ENCODE measurements at places on chromosomes 7 and 10.

- peak; percentile 87 for DNase-seq
These were observed 20.8 kb upstream of the ALOX5 start for GRCh38 chr10:45353186-45353585.

DNA sequence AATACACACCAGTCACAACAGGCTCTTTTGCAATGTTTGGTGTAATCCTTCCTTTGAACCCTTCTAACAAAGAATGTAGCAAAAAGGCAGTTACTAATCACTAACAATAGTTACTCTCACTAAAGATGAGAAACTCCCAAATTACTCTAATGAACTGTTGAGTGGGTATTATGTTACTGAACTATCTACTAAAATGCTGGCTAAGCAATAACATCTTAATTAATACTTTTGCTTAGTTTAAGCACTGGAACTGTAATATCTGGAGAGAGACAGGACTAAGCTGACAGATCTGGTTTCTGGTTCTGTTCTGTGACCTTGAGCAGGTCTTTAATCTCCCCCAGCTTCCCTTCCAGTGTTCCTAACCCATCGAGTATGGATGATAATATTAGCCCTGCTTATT is 241.7 kb downstream of the CHCHD3 start:
- DNase-seq, result no peak

DNA sequence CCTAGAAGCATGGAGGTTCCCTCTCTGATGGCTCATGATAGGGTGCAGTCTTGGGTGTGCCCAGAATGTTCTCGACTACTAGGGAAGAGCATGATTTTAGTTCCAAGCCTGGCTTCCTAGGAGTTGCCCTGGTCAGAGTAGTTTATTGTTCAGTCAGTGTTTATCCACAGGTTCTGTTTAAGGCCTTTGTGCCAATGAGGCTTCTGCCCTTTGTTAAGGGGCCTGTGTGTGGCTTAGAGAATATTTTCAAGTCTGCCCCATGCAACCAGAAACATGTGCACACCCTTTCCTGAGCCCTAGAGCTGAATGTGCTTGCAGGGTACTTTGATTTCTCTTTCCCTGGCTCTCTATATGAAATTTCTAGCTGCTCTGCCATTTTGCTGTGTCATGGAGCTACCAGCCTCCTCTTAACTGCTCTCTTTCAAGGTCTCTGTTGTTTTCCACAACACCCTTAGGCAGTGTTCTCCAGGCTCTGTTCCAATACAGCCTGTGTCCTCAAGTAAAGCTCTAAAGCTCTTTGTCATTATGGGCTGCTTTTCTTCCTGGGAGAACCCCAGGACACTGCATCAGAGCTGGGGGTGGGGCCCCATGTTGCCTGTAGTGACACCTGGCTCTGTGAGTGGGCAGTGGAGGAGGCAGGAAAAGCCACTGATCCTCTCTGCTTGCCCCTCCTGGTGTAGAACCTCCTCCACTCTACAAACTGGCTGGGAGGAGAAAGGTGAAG is 34.1 kb upstream of the TSPAN33 start:
- DNase-seq, result no peak

DNA sequence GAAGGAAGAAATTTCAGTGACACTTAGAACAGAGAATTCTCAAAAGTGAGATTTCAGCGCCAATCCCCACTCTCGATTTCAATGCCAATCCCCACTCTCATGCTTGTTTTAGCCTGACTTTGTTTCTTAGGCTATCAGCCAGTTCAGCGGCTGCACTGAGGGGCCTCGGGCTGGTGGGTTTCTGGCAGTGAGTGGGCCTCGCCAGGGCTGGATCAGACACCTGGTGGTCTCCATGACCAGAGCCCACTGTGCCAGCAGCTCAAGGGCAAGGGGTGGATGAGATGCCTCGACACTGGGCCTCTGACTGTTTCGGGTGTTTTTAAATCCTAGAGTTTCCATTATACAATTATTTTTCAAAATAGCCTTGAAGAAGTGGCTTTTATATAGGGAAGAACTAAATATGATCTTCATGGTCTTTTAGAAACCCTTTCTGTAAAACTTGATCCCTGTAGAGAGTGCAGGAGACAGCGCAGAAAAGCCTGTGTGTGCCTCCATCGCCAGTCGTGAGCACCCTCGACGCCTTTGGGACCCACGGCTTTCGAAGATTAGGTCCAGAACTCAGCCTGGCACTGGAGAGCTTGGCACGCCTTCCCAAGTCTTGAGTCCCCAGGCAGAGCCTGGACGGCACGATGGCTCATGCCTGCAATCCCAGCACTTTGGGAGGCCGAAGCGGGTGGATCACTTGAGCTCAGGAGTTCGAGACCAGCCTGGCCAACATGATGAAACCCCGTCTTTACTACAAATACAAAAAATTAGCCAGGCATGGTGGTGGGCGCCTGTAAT is 76.2 kb downstream of the INPP5A start:
- no peak for DNase-seq

- no peak for DNase-seq
These were observed 6.1 kb downstream of the CHRM2 start for GRCh38 chr7:136874393-136875032.

GRCh38 chr7:117218700-117219099 is 104.2 kb downstream of the WNT2 start:
- no peak for DNase-seq

- no peak for DNase-seq
These were observed 5.2 kb downstream of the ANTXRL start for GRCh38 chr10:46291817-46292572.

DNA sequence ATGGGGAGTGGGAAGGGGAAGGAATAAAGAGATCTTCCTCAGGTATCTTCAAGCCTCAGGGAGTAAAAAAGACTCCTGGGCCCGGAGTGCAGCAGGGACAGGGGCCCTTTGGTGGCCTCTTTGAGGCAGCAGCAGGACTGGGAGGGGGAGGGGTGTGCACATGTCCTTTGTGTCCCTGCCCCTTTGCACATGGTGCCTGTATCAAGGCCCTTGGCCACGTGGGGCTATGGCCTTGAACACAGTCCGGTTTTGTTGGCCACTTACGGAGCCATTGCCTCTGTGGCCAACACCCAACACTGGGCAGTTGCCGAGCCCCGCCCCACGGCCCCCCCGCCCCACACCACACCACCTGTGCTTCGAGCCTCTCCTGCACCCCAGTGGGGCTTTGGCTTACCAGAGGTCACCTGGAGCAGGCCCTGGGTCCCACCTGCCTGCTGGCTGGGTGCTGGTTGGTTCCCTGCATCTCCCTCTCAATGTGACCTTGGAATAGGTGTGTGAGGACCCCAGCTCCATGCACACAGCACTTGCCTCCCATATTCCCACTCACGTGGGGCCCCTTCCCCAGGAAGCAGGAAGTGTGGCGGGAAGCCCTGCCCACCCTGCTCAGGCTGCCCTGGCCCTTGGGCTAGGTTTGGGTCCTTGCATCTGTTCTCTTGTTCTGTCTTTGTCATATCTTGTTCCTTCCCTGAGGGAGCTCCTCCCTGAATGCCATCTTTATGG is 5.4 kb downstream of the SAP25 start:
- DNase-seq, result no peak

DNA sequence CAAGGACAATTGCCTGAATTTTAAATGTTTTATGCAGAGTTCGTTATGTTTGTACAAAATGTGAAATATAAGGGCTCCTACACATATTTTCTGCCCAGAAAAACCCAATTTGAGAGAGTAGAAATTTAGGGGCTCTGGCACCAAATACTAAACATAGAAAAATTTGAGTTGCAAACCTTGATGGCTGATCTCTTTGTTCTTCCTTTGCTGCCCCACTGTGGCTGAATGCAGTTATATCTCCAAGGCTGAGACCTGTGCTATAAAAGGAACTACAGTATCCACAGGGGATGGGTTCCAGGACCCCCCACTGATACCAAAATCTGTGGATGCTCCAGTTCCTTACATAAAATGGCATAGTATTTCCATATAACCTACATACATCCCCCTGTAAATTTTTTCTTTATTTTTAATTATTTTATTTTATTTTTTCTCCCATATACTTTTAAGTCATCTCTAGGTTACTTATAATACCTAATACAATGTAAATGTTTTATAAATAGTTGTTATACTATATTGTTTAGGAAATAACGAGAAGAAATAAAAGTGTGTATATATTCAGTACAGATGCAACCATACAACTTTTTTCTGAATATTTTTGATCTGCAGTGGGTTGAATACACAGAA is 22.5 kb downstream of the CFAP43 start:
- DNase-seq, result peak; percentile 50

GRCh38 chr10:110216942-110217661 is 9.7 kb downstream of the MXI1 start:
- no peak for DNase-seq

- DNase-seq, result no peak
These were observed 36.9 kb upstream of the GNA12 start for GRCh38 chr7:2880874-2881533.

GRCh38 chr7:46170792-46171191 is 249.7 kb upstream of the IGFBP3 start:
- no peak for DNase-seq

- DNase-seq, result no peak
These were observed 279.3 kb downstream of the SKAP2 start for GRCh38 chr7:26584987-26585665.

GRCh38 chr10:109062371-109062770 is 860.9 kb downstream of the XPNPEP1 start:
- peak; percentile 6 for DNase-seq

- no peak for DNase-seq
These were observed 9.4 kb upstream of the CALML5 start for GRCh38 chr10:5508786-5509185.

GRCh38 chr7:135976312-135977006 is 700 bp downstream of the MTPN start:
- peak; percentile 29 for DNase-seq

DNA sequence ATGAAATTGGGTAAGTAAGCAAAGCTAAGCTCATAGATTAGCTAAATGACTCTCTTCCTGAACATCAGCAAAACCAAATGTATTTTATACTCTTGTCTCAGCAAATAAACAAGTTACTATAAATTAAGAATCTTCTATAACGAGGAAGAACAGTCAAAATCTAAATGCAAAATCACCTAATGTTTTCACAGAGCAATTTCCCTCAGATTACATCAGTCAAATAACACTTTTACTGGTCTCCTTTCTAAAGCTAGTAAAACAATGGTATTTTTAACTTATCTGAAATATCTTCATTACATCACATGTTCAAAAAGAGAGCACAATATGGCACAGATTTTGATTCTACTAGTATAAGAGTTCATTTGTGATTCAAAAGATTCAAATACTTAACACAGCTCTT is 16.5 kb upstream of the GPR22 start:
- DNase-seq, result no peak

- no peak for DNase-seq
These were observed 76.2 kb upstream of the UNC5B start for GRCh38 chr10:71136036-71136721.

DNA sequence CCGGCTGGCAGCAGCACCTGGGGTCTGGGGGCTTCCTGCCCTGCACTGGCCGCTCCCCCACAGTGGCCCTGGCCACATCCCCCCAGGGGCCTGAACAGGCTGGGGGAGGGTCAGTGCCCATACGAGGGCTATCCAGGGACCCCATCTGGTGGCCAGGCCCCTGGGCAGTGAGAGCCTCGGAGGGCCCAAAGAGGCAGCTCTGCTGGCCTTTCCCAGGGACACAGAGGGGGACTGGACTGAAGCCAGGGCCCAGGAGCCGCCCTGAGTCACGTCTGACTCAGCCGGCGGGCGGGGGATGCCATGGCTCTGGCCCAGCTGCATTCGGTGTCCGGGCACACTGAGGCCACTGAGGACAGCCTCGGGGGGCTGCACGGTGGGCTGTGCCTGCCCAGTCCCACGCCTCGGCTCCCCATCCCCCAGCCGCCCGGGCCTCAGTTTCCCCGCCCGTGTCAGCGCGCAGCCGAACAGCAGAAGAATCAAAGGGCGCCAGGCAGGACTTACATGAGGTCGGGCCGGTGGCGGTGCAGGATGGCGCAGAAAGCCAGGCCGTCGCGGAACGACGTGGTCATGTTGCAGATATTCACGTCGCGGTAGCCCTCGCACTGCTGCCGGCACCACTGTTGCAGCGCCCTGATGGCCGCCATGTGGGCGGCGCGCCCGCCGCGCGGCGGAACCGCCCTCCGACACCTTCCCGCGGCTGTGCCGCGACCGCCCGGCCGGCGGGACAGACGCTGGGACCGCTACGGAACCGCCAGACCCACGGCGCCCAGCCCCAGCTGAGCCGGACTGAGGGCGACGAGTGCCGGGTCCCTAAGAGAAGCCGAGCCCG is at the start of gene MICALL2:
Gene MICALL2, minus strand, starts transcription at position 788 of the 829 bp plus-strand sequence. Its CDS starts 144 bp downstream, at position 644.
- peak; percentile 89 for DNase-seq

GRCh38 chr10:116741391-116742351 is 695 bp downstream of the HSPA12A start:
- DNase-seq, result peak; percentile 14

DNA sequence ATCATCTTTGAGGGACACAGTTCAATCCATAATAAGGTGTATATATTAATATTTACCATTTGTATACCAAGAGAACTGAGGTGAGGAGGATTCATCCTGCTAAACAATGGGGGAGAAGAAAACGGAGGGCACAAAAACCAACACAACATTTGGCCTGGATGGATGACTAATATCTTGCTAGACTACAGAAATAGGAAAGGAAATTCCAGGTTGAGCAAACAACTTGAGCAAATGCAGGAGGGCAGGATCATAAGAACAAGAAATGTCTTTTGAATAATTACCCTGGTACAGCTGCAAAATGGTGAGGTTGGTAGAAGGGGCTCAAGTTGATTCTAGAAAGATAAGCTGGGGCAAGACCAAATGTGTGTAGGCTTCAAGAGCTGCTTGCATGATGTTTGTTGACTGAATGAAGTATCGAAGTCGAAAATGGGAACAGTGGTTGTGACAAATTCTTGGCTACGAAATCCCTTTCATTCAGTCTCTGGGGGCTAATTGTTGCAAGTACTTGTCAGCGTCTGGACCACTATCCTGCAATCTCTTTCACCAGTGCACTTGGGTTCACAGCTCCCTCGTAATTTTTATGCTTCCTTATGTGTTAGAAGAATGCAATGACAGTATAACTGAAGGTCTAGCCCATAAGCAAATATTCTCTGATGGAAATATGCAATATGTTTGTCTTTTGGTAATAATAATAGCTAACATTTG is 176.2 kb downstream of the PTEN start:
- DNase-seq, result peak; percentile 49

- no peak for DNase-seq
These were observed 85.6 kb downstream of the SDK1 start for GRCh38 chr7:3386423-3387190.

GRCh38 chr10:62738916-62739315 is 65.6 kb upstream of the ADO start:
- no peak for DNase-seq

GRCh38 chr7:8205031-8205387 is 57.0 kb downstream of the ICA1 start:
- no peak for DNase-seq

DNA sequence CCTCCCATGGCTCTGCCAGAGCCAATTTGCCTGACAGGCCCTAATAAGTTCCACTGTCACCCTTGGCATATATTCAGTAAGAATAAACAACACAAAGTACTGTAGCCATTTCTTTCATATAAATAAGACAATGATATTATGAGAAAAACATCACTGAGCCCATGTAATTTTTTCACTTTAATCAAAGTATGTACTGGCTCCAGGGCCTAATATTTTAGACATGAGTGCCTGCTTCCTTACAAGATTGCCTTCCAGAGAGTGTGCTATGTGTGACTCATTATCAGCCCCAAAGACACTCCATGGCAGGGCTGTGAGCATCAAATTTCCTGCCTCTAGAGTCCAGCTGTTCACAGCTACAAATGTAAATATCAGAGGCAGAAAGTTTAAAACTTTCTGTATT is 297.6 kb downstream of the LHFPL3 start:
- DNase-seq, result no peak

All from suppressor macrophage treated with lipopolysaccharide for 4 hours (primary cell).